ENCODE measurements at places on chromosomes 5 and 9.

- DNase-seq, result no peak
These were observed 236.2 kb upstream of the NREP start for GRCh38 chr5:111993242-111993641.

DNA sequence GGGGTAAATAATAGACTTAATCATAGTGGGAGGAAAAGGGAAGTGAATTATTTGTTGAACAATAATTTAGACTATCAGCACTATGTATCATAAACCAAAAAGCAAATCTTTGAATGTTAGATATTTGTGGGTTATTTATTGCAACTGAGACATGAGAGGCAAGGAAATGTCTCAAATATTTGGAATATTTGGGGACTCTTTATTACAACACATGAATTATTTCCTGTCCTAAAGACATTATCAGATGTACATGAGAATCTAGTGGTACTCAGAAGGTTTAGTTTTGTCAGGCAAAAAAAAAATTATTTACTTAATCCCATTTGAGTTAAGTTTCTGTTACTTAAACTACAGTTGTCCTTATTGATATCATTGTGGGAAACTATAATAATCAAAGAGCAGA, 91.1 kb downstream of the TLR4 start:
- no peak for DNase-seq

- DNase-seq, result no peak
These were observed 5.3 kb downstream of the GAPT start for GRCh38 chr5:58496488-58496887.

- DNase-seq, result no peak
These were observed 49.5 kb downstream of the SEMA4D start for GRCh38 chr9:89448381-89448780.

GRCh38 chr5:18037718-18038117, 403.5 kb downstream of the TAF11L14 start:
- DNase-seq, result no peak

- DNase-seq, result no peak
These were observed 922 bp downstream of the LMX1B start for GRCh38 chr9:126614455-126615244.

- DNase-seq, result no peak
These were observed 51.3 kb upstream of the SUB1 start for GRCh38 chr5:32534041-32534440.

DNA sequence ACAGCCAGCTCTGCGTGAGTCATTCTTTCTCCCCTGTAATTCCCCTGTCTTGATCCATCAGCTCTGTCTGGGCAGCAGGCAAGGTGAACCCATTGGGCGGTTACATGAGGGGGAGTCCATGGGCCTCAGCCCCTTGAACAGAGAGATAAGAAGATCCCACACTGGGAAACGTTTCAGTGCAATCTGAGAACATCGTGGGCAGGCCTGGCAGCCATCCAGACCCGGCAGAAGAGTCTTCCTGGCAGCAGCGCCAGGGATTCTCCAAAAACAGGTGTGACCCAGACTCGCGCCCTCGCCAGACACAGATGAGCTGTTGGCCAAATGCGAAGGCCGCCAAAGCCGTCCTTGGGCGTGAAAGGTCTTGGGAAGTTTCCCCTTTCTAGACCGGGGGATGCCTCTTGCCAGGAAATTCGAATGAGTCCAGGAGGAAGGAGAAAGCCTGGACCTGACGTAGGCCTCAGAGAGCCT, 6.4 kb upstream of the SLC12A7 start:
- no peak for DNase-seq

GRCh38 chr5:151772846-151773561, 1.2 kb downstream of the G3BP1 start:
- DNase-seq, result no peak

GRCh38 chr9:130746434-130747212, 53.0 kb downstream of the EXOSC2 start:
- DNase-seq, result no peak

- no peak for DNase-seq
These were observed 32.2 kb upstream of the TNFAIP8 start for GRCh38 chr5:119323601-119324000.

GRCh38 chr5:119470851-119471451, 18.7 kb downstream of the HSD17B4 start:
- no peak for DNase-seq

- DNase-seq, result no peak
These were observed 159.5 kb downstream of the PLK2 start for GRCh38 chr5:58300346-58300895.
